ENCODE measurements at places on chromosomes 1 and 21.

GRCh38 chr1:8364528-8365442 lies 46.9 kb downstream of the SLC45A1 start:
- no peak for DNase-seq

- DNase-seq: no peak
These were observed 15.7 kb upstream of the FMO3 start for GRCh38 chr1:171075041-171075440.

GRCh38 chr1:241475671-241476070 lies 43.9 kb downstream of the FH start:
- DNase-seq: no peak

GRCh38 chr1:244601336-244601735 lies 51.6 kb upstream of the DESI2 start:
- DNase-seq: no peak

GRCh38 chr21:34078915-34079314 lies 5.5 kb downstream of the MRPS6 start:
- DNase-seq: no peak

GRCh38 chr1:205668951-205669340 lies 11.4 kb downstream of the SLC45A3 start:
- DNase-seq: no peak

GRCh38 chr1:199855580-199855979 lies 171.9 kb upstream of the NR5A2 start:
- DNase-seq: peak; percentile 60

- DNase-seq: peak; percentile 52
These were observed 45.7 kb downstream of the MIS18A start for GRCh38 chr21:32233055-32233546.

- DNase-seq: no peak
These were observed 2.9 kb upstream of the PTGFRN start for GRCh38 chr1:116906812-116907211.

DNA sequence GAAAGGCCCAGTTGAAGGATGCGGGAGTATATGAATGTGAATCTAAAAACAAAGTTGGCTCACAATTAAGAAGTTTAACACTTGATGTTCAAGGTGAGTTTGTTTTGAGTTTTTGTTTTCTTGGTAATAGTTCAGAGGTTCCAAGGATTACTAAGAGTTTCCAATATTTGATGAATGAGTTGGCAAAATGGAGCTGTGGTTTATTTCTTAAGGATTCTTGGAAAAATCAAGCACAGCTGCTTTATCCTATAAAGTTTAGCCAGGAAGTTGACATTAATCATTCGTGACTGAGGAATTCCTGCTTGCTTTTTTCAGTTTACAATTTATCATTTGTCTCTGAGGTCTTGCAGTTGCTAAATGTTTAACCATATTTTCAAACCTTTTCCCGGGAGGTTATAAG lies 15.1 kb downstream of the VCAM1 start:
- DNase-seq: peak; percentile 97

DNA sequence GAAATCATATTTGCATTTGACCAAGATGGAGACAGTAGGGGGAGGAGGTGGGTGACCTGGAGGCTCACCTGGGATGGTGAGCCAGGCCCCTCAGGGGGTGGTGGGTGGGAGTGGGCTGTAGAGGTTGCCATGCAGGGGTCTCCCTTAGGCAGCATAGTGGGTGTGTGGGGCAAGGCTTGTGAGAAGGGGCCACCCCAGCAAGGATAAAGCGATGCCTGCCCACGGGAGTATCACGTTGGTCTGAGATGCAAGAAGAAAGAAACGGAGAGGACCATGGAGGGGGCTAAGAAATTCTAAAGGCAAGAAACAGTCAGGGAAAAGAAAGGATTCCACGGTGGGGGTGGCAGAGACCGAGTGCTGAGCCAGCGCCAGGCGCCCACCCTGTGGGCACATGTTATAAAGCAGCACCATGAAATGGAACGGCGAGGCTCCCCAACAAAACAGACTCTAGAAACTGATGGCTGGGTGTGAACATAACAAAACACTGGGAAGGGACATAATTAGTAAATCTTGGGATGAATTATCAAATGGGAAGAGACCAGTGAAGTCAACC lies 11.7 kb upstream of the C2CD2 start:
- no peak for DNase-seq
